Left colon (tissue), 2 donors: ENCODE measurements at places on chromosomes 7 and 10. TPM values are rescaled to one million over a fixed set of nuclear protein-coding genes. Genes with fewer than 3 reads are reported as not detected.

DNA sequence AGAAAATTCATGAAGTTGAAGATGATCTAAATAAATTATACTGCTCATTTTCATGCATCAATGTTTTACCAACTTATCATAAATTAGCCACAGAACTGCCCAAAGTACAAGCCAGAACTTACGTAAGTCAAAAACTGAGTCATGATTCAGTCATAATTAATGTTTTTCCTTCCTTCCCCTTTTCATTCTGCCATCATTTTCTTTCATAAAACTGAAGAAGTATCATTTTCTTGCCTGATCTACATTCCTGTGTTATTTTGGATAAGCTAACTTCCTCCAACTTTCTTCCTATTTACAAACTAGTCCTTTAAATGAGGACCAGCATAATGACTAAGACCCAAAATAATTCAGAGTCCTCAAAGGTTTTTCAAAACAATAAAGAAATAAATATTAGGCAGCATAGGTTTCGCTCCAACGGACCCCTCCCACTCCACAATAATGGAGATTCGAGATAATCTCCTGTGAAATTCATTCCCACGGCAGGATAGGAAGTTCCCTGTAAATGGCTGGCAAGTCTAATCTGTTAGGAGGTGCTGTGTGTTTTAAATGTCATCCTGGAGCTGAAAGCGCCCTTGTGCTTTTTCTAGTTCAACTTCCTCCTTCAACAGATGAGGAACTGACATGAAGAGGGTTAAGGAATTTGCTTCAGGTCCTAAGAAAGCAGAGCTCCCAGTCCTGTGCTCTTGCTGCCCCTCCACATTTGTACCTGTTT lies 218.9 kb downstream of the DOCK4 start:
- DNase-seq = no peak

DNA sequence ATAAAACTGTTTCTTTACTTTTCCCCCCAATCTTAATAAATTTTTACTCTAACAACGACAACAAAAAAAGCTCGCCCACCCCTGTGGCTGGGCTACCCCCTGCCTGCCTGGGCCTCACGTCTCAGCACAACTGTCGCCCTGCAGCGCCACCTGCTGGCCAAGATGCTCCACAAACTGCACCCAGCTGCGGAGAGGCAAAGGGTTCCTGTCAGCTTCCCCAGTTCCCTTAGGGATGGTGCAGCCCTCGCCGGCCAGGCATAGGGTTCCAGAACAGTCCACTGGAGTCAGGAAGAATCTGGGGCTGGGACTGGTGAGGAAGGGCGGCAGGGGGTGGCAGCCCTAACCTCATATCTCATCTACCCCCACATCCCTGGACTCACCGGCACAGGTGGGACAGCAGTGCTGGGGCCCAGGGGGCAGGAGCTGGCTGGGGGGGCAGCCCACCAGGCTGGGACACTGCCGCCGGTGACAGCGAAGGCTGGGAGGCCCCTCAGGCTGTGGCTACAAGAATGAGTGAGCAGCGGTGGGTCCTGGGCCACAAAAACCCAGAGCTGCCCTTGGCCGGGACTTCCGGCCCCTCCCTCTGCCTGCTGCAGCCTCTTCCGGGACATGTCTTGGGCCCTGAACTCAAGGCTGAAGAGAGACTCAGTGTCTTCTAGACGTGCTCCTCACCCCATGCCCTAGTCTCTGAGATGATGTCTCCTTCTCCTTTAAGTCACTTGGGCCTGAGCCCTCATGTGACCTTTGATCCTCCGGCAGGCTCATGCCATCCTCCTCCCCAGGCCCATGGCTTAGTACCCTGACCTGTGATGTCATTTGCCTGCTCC lies 21.2 kb downstream of the ATP6V1F start:
- DNase-seq = peak; percentile 64

DNA sequence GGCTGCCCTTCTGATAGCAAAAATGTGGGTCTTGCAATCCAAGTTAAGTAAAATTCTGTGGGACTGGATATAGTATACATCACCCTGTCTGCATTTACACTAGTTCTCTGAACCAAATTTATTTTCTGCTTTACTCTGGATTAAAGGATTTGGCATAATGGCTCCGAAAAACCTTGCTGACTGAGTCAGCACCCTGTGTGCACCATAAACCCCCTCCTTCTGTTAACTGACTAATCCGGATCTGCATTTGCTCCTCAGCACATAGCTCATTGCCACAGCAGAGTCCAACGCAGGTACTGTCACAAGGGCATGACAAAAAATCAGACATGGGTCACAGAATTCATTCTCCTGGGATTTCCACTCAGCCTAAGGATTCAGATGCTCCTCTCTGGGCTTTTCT lies 1.3 kb downstream of the OR2A5 start:
- DNase-seq = no peak

The GNG11 gene
- total RNA-seq = 4.2 TPM

DNA sequence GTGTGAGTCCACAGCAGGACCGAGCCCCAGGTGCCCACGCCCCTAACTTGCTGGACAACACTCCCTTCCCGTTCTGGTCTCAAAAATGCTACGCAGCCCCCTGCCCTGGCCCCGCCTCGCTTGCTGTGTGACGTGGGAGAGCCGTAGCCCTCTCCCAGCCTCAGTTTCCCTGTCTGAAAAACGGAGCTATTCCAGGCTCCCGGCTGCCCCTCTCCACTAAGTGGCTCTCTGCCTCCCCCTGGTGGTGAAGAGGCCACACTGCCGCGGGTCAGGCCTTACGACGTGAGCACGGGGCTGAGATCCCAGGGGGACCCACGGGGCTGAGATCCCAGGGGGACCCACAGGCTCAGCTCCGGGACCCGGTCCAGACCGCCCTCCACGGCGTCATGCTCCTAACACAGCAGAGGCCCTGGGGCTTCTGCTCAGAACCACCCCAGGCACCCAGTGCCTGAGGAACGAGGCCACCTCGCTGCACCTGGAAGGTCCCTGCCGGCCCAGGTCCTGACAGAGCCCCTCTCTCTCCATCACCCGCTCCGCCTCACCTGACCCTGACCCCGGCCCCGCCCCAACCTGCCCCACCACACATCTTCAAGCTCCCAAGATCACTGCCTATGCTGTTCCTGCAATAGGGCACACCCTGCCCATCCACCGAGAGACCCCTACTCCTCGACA lies 26.7 kb downstream of the MICALL2 start:
- peak; percentile 80 for DNase-seq

DNA sequence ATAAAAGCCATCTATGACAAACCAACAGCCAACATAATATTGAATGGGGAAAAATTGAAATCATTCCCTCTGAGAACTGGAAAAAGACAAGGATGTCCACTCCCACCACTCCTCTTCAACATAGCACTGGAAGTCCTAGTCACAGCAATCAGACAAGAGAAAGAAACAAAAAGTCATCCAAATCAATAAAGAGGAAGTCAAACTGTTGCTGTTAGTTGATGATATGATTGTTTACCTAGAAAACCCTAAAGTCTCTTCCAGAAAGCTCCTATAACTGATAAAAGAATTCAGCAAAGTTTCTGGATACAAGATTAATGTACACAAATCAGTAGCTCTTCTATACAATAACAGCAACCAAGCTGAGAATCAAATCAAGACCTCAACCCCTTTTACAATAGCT lies 285.1 kb upstream of the PHF14 start:
- no peak for DNase-seq
